ENCODE measurements at places on chromosomes 12 and 14.

- DNase-seq, result no peak
These were observed 69.5 kb downstream of the TMEM132C start for GRCh38 chr12:128336204-128337070.

GRCh38 chr14:87030197-87030596, 962.8 kb downstream of the GALC start:
- DNase-seq, result no peak

GRCh38 chr12:74619884-74620283, 82.2 kb downstream of the ATXN7L3B start:
- no peak for DNase-seq

- no peak for DNase-seq
These were observed 93.8 kb downstream of the LIN7A start for GRCh38 chr12:80843969-80844368.

GRCh38 chr12:12201274-12201758, 65.5 kb downstream of the LRP6 start:
- DNase-seq, result no peak

GRCh38 chr12:81987371-81987770, 228.2 kb upstream of the PPFIA2 start:
- DNase-seq, result no peak

- DNase-seq, result no peak
These were observed 873.6 kb downstream of the C12orf50 start for GRCh38 chr12:87155621-87156020.

DNA sequence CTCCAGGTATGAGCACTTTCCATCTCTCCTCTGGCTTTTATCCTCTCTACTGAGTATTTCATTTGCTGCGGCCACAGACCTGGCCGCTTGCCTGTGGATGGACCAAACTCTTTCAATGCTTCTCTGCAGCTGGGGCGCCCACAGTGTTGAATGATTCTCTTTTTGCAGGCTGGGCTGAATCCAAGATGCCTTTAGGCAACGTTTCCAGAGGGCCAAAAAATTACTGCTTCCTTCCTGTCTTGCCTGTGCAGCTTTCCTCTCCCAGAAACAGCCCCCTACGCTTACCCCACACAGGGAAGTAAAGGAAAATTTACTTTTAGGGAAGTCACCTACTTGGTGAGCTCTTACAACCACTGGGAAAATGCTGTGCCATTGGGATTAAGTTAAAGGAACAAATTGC, 55.6 kb upstream of the JDP2 start:
- no peak for DNase-seq

GRCh38 chr12:70048521-70049250, 194.5 kb upstream of the CNOT2 start:
- no peak for DNase-seq

GRCh38 chr14:93862265-93862664, 64.9 kb upstream of the FAM181A start:
- DNase-seq, result no peak

- DNase-seq, result no peak
These were observed 17.0 kb downstream of the NCOR2 start for GRCh38 chr12:124550123-124551089.

GRCh38 chr14:61179796-61180398, 101.2 kb downstream of the TMEM30B start:
- DNase-seq, result no peak

- no peak for DNase-seq
These were observed 408.8 kb downstream of the FUT8 start for GRCh38 chr14:65821224-65821753.

- DNase-seq, result no peak
These were observed 8.8 kb downstream of the ALDH2 start for GRCh38 chr12:111775205-111776193.

- no peak for DNase-seq
These were observed 11.9 kb downstream of the RHOF start for GRCh38 chr12:121781484-121781997.

- DNase-seq, result no peak
These were observed 210.8 kb downstream of the GRIN2B start for GRCh38 chr12:13770576-13770975.

DNA sequence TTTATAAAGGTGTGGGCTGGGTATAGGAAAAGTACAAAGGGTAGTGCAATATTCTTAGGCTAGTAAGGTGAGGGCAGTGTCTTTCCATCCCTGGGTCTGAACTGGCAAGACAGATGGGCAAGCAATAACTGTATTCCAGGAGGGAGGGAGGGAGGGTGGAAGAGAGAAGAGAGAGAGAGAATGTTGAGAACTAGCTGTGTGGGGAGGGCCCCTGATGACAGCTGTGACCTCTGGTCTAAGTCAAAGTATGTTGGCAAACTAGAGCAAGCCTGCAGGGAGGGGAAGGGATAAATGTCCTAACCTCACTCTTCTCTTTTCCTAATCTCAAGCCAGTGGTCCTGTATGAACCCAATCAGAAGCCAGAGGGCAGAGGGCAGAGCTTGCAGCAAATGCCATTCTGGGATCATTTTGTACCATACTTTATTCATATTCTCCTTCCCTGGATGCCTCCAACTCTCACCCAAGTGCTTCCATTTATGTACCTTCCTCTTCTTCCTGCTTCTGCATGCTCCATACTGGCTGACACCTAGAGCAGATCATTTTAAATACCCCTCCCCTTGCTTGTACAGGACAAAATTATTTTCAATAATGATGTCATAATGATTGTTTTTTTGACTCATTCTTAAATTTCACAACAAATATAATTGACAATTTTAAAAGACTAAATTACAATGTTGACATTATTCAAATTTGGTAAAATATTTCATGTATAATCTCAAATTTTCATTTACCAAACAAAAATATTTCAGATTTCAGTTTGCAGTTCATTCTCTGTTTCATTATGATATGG, 75.9 kb downstream of the AKAP6 start:
- DNase-seq, result no peak

DNA sequence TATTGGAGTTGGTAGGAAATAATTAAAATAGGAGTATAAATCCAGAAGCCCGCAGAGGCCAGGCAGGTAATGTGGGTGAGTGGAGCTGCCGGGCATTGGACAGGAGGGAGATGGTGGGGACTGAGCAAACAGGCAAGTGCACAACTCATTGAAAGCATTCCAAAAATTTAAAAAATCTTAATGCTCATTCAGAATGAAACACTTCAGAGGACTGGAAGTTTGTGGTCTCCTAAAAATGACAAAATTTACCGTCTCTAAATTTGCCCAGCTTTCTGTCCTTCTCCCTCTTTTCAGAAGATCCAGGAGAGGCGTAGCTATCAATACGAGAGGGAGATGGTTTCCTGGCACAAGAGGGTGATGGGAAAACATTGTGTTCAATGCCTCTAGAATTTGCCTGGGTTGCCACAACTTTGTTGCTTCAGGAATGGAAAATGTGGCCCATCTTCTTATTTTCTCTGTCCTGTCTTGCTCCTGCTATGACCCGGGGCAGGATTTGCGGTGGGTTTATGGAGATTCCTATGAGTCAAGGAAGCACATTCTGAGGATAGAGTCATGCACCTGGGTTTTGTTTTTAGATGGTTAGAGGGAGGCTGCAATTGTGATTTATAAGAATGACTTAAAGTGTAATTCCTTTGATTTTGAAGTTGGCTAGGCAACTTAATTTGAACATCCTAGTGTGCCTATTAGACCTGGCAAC, 72.2 kb downstream of the BORCS5 start:
- no peak for DNase-seq

DNA sequence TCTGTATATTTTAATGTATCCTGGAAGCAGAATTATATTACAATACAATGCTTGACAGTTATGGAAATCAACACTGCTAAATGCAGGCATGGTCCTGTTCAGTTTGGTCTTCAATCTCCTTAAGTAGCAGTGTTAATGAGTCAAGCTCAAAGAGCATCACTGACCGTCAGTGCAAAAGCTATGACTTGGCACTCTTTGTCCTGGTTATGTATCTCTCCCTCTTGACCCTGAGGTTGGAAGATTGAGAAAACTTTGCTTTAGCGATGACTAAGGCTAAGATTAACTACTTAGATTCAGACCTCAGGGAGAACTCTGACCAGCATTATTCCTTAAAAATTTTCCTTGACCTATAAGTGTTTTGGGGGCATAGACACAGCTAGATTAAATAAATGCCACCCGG, 10.9 kb downstream of the CLEC7A start:
- DNase-seq, result no peak

DNA sequence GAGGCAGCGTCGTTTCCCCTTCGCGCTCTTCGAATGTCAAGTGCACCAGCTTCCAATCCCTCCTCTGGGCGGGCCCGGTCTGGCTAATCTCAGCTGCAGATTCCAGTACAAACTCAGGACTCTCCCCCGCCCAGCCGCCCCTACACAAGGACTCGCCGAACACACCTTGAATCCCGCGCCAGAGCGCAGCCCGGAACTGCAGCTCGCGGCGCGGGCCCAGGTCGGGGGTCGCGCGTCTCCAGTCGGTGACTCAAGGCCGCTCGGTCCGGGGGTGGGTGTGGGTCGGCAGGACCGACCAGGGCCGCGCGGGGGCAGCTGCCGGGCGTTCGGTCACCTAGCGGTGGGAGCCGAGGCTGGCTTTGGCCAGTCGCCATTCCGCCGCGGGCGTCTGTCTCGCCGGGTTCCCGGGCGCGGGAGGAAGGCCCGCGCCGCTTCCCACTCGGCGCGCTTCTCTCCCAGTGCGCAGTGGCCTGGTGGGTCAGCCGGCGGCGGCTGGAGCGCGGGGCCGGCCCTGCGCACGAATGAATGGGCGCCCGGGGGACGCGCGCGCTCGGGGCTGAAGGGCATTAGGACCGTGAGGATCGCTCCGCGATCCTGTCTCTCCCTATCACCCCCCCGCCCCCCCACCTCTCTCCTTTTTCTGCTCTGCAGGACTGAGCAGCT, at the start of gene GALNT16:
Gene GALNT16, plus strand, starts transcription at position 632 of the 663 bp plus-strand sequence. CDS start 133 bp downstream, outside the sequence.
- no peak for DNase-seq

DNA sequence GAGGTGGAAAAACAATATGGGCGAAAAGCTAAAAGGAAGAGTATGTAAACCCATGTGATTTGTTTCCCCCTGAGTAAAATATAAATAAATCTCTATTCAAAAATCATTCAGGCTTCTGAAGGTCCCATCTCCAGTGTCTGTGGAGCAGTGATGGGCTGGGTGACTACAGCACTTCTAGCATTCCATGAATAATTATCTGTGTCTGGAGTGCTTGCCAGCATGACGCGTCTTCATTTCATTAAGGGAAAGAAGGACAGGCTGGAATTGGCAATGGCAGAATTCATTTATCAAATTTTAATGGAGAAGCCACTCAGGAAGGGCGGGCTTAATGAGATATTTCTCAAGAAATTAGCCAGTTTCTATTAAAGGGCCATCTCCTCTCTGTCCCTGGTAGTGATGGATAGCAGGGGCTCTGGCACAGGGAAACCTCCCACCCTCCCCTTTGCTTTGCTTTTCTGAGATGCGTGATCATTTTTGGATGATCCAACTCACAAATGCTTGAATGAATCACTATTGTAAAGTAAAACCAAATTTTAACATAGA, 916.3 kb upstream of the SEL1L start:
- no peak for DNase-seq

GRCh38 chr12:69354556-69355187, 4.9 kb upstream of the YEATS4 start:
- no peak for DNase-seq

GRCh38 chr12:127304751-127305725, 961.9 kb upstream of the TMEM132C start:
- DNase-seq, result no peak

DNA sequence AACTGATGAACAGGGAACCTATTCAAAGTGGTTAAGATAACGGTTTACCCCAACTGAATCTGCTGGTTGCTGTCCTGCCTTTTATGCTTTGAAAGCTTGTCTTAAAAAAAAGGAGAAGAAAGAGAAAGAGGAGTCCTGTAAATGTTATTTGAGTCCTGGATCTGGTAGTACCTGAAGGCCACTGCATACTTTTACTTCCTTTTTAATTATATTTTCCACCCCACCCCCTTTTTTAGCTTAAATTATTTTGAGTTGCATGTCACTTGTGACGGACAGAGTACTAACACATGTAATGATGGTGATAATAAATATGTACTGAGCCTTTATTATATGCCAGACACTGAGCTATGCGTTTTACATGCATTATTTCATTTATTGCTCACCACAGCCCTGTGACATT, 2.5 kb upstream of the AMIGO2 start:
- no peak for DNase-seq

DNA sequence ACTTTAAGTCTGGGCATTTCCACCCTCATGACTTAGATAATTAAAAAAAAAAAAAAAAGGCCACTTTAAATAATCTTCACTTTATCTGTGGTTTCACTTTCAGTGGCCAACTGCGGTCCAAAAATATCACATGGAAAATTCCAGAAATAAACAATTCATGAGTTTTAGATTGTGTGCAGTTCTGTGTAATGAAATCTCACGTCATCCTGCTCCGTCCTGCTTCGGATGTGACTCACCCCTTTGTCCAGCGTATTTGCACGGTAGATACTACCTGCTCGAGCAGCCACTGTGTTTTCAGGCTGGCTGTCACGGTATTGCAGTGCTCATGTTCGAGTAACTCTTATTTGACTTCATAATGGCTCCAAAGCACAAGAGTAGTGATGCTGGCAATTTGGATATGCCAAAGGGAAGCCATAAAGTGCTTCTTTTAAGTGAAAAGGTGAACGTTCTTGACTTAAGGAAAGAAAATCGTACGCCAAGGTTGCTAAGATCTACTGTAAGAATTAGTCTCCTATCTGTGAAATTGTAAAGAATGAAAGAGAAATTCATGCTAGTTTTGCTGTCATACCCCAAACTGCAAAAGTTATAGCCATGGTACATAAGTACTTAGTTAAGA, 2.4 kb downstream of the E2F7 start:
- DNase-seq, result no peak

DNA sequence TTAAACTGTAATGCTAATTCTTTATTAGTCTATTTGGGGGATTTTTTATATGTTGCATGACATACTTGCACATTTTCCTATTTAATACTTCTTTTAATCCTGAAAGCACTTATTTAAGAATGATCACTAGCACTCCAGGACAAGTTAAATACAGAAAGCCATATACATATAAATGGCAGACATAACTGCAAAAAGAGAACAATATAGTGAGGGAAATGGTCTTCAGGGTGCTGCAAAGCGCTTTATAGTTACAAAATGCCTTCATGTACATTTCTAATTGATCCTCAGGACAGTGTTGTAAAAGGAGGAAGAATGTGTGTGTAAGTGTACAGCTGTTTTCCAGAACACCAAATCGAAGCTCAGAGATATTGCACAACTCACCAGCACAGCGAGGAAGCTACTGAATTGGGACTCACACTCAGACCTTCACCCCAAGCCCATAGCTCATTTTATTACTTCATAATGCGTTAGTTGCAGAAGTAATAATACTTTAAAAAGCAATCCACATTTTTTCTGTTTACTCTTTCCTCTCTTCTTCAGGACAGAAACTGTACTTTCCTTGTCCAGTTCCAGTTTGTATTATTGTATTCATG, 428.2 kb downstream of the RAD51B start:
- DNase-seq, result no peak

GRCh38 chr14:105503935-105504692, 13.1 kb downstream of the TEDC1 start:
- DNase-seq, result no peak

GRCh38 chr12:64039281-64039871, 182.7 kb downstream of the KICS2 start:
- DNase-seq, result no peak

GRCh38 chr12:131177599-131177998, 223.9 kb downstream of the ADGRD1 start:
- DNase-seq, result no peak

Measured in stimulated activated CD4-positive, alpha-beta T cell treated with anti-CD3 and anti-CD28 coated beads, Interleukin-15, amount 100 ng/mL, for 1 hour (primary cell).